ENCODE measurements at places on chromosomes 3 and 15. TPM values are rescaled to one million over a fixed set of nuclear protein-coding genes. Genes with fewer than 3 reads are reported as not detected.

The FETUB gene
- not detected for total RNA-seq

GRCh38 chr3:48414376-48415250, 15.3 kb downstream of the PLXNB1 start:
- DNase-seq: no peak

DNA sequence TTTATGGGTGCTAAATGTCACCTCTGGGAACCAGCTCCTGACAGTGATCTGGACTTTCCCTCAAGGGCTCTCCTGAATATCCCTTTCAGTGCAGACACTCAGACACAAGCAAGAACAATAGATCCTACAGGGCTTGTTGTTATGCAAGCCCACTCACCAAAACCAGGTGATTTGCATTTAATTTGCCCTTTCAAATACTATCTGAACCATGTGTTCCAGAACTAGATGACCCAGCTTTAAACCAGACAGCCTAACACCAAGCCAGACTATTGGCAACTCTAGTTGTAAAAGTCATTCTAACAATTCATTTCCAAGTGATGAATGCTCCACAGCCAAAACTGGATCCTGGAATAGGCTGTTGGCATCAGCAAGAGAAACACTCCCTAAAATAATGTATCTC, 5.6 kb upstream of the ATP8B4 start:
- no peak for DNase-seq

- no peak for DNase-seq
These were observed 61.6 kb downstream of the RBM6 start for GRCh38 chr3:50001511-50001910.

The AMIGO3 gene
- total RNA-seq: not detected

- DNase-seq: no peak
These were observed 15.1 kb downstream of the PPARG start for GRCh38 chr3:12303993-12304392.

The FAM219B gene
- 24.9 TPM for total RNA-seq

DNA sequence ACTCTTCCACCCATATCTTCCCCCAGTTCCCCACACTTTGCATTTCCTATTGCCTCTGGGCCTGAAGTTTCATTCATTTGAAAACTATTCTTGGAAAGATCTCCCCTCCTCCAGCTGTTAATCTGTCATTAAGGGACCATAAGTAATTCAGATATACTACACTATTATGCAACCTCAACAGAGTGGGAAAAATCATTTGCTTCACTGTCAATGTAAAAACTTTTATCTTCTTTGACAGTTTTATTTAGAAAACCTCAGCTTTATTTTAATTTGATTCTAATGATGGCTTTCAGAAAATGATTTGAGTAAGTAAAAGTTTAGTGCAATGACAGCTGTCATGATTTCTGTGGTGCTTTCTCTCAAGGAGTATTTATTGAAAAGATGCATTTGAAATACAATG, 435.3 kb upstream of the KCNMB2 start:
- DNase-seq: no peak
